ENCODE measurements at places on chromosomes 2 and 18. TPM values are rescaled to one million over a fixed set of nuclear protein-coding genes. Genes with fewer than 3 reads are reported as not detected.

Gene CIAO1
- total RNA-seq, result 85.5 TPM

DNA sequence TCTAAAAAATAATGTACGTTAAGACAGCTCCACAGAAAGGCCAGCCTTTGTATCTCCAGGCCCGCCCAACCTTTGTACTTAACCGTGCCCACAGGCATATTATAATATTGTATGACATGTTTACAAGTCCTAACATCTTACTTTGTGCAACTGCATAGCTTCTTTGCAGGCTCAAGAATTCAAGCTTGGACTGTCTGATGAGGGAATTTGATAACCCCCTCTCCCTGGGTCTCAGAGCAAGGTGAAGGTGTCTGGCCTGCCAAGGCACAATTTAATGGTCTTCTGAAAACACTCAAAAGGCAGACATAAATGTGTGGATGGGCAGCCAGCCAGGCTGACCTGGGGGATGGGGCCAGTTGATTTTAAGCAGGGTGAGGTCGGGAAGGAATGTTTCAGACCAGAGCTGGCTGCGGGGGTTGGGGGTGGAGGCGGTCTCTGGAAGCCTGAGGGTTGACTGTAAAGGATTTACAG lies 732.7 kb upstream of the FANCL start:
- no peak for DNase-seq
- no peak overlapping the region for H3K4me3 ChIP-seq
- H3K27me3 ChIP-seq, result no peaks in the 10 kb centered on the region
- H3K4me1 ChIP-seq, result no peaks in the 10 kb centered on the region

DNA sequence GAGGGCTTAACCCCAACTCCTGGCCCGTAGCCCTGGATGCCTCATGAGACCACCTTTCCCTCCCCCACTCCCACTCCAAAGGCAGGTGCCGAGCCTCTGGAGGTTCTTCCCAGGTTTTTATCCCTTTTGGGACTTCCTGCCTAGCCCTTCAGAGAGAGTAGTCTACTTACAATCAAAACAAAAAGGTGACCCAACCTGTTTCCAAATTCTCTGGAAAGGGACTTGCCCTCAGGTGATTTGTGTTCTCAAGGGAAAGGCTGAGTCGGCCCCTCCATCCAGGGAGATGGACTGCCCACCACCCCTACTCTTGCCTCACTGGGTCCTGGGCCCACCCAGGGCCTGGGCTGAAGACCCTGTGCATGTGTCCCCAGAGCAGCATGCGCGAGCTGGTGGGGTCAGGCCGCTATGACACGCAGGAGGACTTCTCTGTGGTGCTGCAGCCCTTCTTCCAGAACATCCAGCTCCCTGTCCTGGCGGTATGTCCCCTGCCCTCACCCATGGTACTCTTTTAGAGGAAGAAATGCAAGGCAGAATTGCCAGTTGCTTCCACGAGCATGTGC lies 108.5 kb downstream of the PLB1 start:
- H3K4me1 ChIP-seq, result no peaks in the 10 kb centered on the region
- H3K4me3 ChIP-seq, result no peak overlapping the region
- H3K36me3 ChIP-seq, result no peaks in the 10 kb centered on the region
- no peak for DNase-seq
- H3K27ac ChIP-seq, result no peak overlapping the region

Gene ADGRF3
- not detected for total RNA-seq

- peak overlapping the region; percentile 80 for H3K27ac ChIP-seq
- no peaks in the 10 kb centered on the region for H3K27me3 ChIP-seq
- no peak for DNase-seq
These were observed 240.2 kb downstream of the TGIF1 start for GRCh38 chr18:3689986-3690763.

GRCh38 chr2:154470376-154470775 lies 228.1 kb upstream of the KCNJ3 start:
- no peaks in the 10 kb centered on the region for H3K4me1 ChIP-seq
- H3K27me3 ChIP-seq, result no peaks in the 10 kb centered on the region
- H3K36me3 ChIP-seq, result no peaks in the 10 kb centered on the region

- peaks cover 15% of the 10 kb centered on the region for H3K4me1 ChIP-seq
- no peaks in the 10 kb centered on the region for H3K27me3 ChIP-seq
- peak overlapping the region; percentile 93 for H3K27ac ChIP-seq
- DNase-seq, result no peak
- H3K36me3 ChIP-seq, result no peaks in the 10 kb centered on the region
These were observed 34.0 kb downstream of the CCDC195 start for GRCh38 chr2:224682134-224682533.

GRCh38 chr2:100923461-100924060 lies 78.5 kb upstream of the RPL31 start:
- no peak overlapping the region for H3K27ac ChIP-seq
- H3K27me3 ChIP-seq, result no peaks in the 10 kb centered on the region
- peaks cover 5% of the 10 kb centered on the region for H3K36me3 ChIP-seq
- DNase-seq, result no peak
- no peaks in the 10 kb centered on the region for H3K4me1 ChIP-seq

Gene KLHL41
- total RNA-seq, result 0.72 TPM

Gene ADD2
- 0.26 TPM for total RNA-seq

- peak overlapping the region; percentile 100 for H3K4me3 ChIP-seq
- H3K4me1 ChIP-seq, result peaks cover 12% of the 10 kb centered on the region
- DNase-seq, result no peak
- no peaks in the 10 kb centered on the region for H3K27me3 ChIP-seq
- H3K27ac ChIP-seq, result peak overlapping the region; percentile 87
- H3K36me3 ChIP-seq, result peaks cover 3% of the 10 kb centered on the region
These were observed 430 bp upstream of the CHMP1B start for GRCh38 chr18:11850821-11851145.

Gene DOK1
- 6.2 TPM for total RNA-seq

- DNase-seq, result no peak
- H3K27ac ChIP-seq, result peak overlapping the region; percentile 31
- H3K4me1 ChIP-seq, result peaks cover 11% of the 10 kb centered on the region
- H3K36me3 ChIP-seq, result no peaks in the 10 kb centered on the region
- H3K4me3 ChIP-seq, result no peak overlapping the region
- H3K27me3 ChIP-seq, result no peaks in the 10 kb centered on the region
These were observed 70.0 kb downstream of the PXDN start for GRCh38 chr2:1674276-1674675.

Gene TMEM198
- 2.3 TPM for total RNA-seq

Gene ASXL3
- total RNA-seq, result 0.74 TPM

Gene ALK
- total RNA-seq, result not detected

Gene HDHD2
- 24.6 TPM for total RNA-seq

- H3K27ac ChIP-seq, result no peak overlapping the region
- H3K4me3 ChIP-seq, result no peak overlapping the region
- H3K36me3 ChIP-seq, result no peaks in the 10 kb centered on the region
- H3K4me1 ChIP-seq, result no peaks in the 10 kb centered on the region
- no peak for DNase-seq
These were observed 93.0 kb upstream of the GLI2 start for GRCh38 chr2:120642646-120643045.

Gene NCL
- 778 TPM for total RNA-seq

- no peak for DNase-seq
- H3K36me3 ChIP-seq, result no peaks in the 10 kb centered on the region
- no peak overlapping the region for H3K4me3 ChIP-seq
- H3K27me3 ChIP-seq, result peaks cover 12% of the 10 kb centered on the region
These were observed 572.7 kb upstream of the SALL3 start for GRCh38 chr18:78406743-78407465.

Gene LHCGR
- not detected for total RNA-seq

DNA sequence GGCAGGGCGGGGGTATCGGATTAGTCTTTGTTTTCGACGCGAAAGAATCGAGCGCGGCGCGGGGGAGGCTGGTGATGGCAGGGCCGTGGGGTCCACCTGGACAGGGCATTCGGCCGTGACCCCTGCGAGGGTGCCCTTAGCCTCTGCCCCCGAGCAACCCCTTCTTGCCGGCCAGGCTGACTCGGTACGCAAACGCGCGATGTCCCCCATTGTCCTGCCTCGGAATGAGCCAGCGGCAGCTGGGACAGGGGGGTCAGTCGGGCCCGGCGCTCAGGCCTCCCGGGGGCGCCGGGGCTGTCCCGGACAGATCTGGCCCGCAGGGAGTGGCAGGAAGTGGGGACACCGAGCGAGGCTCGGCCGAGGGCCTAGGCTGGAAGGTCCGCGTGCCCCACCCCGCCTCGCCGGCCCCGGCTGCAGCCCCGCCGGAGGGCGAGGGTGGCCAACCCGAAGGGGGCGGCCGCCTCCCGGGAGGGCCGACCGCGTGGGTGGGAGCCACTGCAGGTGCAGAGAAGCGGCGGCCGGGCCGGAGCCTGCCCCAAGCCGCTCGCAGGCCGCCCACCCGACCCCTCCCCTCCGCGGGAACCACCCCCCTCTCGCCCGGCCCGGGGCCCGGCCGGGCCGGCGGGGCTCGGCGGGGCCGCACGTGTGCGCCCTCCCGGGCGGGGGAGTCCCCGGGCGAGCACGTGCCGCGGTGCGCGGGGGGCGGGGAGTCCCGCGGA lies at the start of gene TET3:
TSS of gene TET3 (plus strand) at position 708 of the 719 bp plus-strand sequence. CDS start 1,494 bp downstream, outside the sequence.
- H3K36me3 ChIP-seq, result no peaks in the 10 kb centered on the region
- H3K27ac ChIP-seq, result peak within 1 kb of the TSS; percentile 86
- H3K4me3 ChIP-seq, result peak within 1 kb of the TSS; percentile 64
- H3K4me1 ChIP-seq, result peaks cover 62% of the 10 kb centered on the region

DNA sequence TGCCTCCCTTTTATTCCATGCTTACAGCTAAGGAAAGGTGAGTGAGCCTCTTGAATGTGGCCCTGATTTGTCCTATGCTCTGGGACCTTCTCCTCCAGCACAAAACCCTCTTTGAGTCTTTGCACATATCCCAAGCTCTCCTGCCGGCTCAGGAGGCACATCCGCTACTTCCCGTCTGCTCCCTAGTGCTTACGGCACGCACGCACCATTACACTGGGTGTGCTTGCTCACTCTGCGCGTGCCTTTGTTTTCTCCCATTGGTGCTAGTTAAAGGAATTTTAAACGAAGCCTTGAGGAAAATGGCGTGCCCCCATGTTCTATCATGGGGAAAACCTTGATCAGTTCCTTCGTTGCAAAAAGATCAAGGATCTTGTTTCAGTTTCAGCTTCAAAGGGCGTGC lies 7.9 kb upstream of the DGKD start:
- H3K27me3 ChIP-seq, result no peaks in the 10 kb centered on the region
- peak overlapping the region; percentile 97 for H3K27ac ChIP-seq
- H3K4me1 ChIP-seq, result peaks cover 33% of the 10 kb centered on the region
- H3K4me3 ChIP-seq, result no peak overlapping the region

- 0 out of 2 replicates have a peak, but pooled peaks cover 4% of the 10 kb centered on the region for H3K4me1 ChIP-seq
- no peak overlapping the region for H3K4me3 ChIP-seq
- DNase-seq, result no peak
- H3K36me3 ChIP-seq, result no peaks in the 10 kb centered on the region
- H3K27me3 ChIP-seq, result no peaks in the 10 kb centered on the region
These were observed 2.8 kb downstream of the COL6A3 start for GRCh38 chr2:237411092-237411601.

DNA sequence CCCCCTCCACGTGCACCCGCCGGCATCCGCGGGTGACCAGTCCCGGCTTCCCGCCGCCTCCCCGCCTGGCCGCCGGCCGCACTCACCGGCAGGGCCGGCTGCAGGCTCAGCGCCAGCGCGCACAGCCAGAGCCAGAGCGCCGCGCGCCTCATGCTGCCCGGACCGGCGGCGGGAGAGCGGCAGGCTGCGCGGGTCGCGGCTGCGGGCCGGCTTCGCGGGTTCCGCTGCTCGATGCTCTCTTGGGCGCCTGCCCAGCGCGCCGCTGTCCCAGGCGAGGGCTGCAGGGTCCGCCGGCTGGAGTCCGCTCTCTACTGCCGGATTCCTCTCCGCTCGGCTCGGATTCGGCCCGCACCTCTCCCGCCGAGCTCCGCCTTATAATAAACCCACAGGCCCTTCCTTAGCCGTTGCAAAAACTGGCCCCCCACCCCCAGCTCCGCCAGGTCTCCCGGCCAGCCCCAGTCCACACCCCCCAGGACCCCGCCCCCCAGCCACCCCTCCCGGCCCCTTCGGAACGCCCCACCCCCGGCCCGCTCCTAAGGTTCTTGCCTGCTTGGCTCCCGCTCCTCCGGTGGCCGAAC lies at the start of gene SDC1:
TSS of gene SDC1 (minus strand) at position 415 of the 578 bp plus-strand sequence. CDS start at position 152, 263 bp downstream.
- no peaks in the 10 kb centered on the region for H3K36me3 ChIP-seq
- H3K27me3 ChIP-seq, result no peaks in the 10 kb centered on the region
- no peak for DNase-seq

Gene RAB11FIP5
- 27.3 TPM for total RNA-seq

GRCh38 chr2:88955607-88956006 lies 264.1 kb downstream of the RPIA start:
- no peaks in the 10 kb centered on the region for H3K4me1 ChIP-seq
- H3K27ac ChIP-seq, result no peak overlapping the region
- DNase-seq, result no peak
- no peaks in the 10 kb centered on the region for H3K36me3 ChIP-seq

- DNase-seq, result no peak
- peaks cover 10% of the 10 kb centered on the region for H3K4me1 ChIP-seq
- H3K27ac ChIP-seq, result no peak overlapping the region
- H3K27me3 ChIP-seq, result no peaks in the 10 kb centered on the region
- no peaks in the 10 kb centered on the region for H3K36me3 ChIP-seq
These were observed 124.2 kb downstream of the LPIN1 start for GRCh38 chr2:11870584-11870983.

Gene POTEE
- 1.1 TPM for total RNA-seq

- no peak for DNase-seq
- no peaks in the 10 kb centered on the region for H3K27me3 ChIP-seq
- H3K27ac ChIP-seq, result no peak overlapping the region
- H3K36me3 ChIP-seq, result no peaks in the 10 kb centered on the region
These were observed 18.0 kb upstream of the TUBB6 start for GRCh38 chr18:12290086-12290485.

Gene CHPF
- total RNA-seq, result 17.5 TPM

DNA sequence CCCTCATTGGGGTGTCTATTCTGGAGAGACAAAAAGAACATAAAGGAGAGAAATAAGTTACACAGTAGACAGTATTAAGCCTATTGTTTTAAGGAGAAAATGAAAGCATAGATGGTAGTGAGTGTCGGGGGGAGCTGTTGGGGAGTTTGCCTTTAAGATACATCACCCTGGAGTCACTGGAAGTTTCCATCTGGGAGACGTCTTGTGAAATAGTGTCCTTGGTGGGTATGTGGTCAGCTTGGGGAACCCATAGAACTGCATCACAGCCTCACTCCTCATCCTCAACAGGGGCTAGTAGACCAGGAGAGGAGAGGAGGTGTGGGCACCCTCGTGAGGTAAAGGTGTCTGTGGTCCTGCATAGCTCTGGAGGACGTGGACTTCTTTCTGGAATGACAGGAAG lies 60.6 kb downstream of the RNF144A start:
- no peaks in the 10 kb centered on the region for H3K36me3 ChIP-seq
- no peaks in the 10 kb centered on the region for H3K27me3 ChIP-seq
- no peaks in the 10 kb centered on the region for H3K4me1 ChIP-seq
- DNase-seq, result no peak
- no peak overlapping the region for H3K4me3 ChIP-seq

Data from Panc1 (cell line).